ENCODE measurements at places on chromosomes 2 and 18.

GRCh38 chr2:219870041-219870440 is 242.6 kb downstream of the SLC4A3 start:
- no peak for DNase-seq
- no peaks in the 10 kb centered on the region for H3K36me3 ChIP-seq
- H3K27me3 ChIP-seq: no peaks in the 10 kb centered on the region
- H3K4me1 ChIP-seq: no peaks in the 10 kb centered on the region

- no peak overlapping the region for H3K4me3 ChIP-seq
- DNase-seq: no peak
- no peaks in the 10 kb centered on the region for H3K36me3 ChIP-seq
- peaks cover 16% of the 10 kb centered on the region for H3K4me1 ChIP-seq
- H3K27me3 ChIP-seq: no peaks in the 10 kb centered on the region
Measured at GRCh38 chr2:16125614-16126516, 185.5 kb downstream of the MYCN start.

DNA sequence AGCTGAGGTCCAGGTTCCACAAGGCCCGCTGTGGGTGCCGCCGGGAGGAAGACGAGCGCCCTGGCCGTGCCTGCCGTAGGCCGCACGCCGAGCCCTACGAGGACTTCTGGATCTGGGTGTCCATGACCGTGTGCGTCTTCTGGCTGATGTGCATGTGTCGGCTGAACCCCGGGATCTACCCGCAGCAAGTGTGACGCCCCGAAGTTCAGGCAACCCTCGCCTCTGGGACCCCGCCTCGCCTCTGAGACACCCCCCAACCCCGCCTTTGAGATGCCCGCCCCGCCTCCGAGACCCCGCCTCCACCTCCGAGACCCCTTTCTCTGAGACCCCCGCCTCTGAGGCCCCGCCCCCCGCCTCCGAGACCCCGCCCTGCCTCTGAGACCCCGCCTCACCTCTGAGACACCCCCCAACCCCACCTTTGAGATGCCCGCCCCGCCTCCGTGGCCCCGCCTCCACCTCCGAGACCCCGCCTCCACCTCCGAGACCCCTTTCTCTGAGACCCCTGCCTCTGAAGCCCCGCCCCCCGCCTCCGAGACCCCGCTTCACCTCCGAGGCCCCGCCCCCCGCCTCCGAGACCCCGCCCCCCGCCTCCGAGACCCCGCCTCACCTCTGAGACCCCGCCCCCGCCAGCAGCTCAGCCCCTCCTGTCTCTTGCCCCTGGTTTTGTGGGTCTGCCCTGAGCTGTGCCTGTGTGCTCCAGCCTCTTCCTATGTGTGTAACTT is 3.7 kb downstream of the RTP5 start:
- no peak overlapping the region for H3K4me3 ChIP-seq
- no peaks in the 10 kb centered on the region for H3K36me3 ChIP-seq
- H3K4me1 ChIP-seq: no peaks in the 10 kb centered on the region
- DNase-seq: no peak

DNA sequence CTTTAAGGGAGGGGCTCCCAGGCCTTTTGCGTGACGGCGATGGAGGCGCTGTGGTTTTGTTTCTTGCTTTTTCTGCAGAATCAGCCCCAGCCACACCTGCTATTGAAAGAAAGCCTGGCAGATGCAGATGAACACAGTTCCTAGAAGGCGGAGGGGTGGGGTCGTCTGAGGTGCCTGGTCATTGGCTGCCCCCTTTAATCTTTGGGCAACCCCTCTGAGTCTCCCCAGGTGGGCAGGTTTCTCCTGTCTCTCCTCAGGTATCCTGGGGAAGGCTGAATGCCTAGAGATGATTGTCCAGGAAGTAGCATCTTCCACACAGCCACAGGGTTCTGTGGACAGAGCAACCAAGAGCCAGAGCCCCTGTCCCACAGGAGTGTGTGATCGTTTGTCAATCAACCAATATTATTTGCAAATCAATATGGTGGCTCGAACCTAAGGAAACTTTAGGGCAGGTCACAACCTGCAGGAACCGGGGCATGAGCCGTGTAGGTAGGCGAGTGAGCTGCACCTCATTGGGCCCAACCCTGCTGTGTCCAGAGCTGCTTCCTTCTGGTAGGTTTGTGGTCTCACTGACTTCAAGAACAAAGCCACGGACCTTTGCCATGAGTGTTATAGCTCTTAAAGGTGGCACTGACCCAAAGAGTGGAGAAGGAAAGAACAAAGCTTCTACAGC is 104.3 kb downstream of the NDUFA10 start:
- no peaks in the 10 kb centered on the region for H3K36me3 ChIP-seq
- no peak for DNase-seq
- H3K4me3 ChIP-seq: no peak overlapping the region
- no peaks in the 10 kb centered on the region for H3K4me1 ChIP-seq
- H3K27me3 ChIP-seq: no peaks in the 10 kb centered on the region
- H3K27ac ChIP-seq: no peak overlapping the region

DNA sequence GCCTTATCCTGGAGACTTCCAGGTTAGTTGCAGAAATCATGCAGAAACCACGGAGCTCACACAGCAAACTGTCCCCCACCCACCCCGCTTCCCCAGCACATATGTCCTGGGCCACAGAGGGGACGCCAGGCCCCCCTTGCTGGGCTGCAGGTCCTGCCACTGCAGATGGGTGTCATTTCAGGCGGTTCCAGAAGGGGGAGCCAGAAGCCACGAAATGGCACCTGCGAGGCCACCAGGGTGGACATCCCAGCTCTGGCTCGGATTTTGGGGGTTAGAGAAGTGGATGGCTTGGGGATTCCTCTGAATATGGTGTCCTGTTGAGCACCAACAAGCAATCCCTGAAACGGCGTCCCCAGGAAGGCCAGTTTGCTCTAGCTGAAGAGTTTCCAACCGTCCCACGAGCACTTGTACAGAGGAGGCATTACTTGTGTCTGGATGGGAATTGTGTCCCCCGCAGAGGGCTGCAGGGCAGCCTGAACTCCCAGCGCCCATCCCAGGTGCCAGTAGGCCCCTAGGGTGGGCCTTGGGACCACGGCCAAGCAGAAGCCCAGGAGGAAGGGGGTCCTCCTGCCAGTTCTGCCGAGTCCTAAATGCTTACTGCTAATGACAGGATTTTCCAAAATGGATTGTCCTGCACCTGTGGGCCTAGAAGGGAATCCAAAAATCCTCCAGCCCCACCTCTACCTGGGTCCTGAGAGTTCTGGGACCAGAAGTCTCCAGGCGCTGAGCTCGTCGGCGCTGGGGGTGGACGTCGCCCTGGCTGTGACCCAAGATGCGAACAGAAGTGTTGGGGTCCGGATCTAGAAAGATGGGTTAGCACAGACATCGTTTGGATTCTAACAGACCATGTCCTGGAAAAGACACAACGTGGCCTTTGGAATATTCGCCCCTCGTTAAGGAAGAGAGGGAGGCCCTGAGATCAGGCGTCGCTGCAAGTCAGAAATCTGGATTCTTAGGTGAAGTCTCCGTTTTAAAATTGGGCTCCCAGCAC is 14.6 kb upstream of the NFATC1 start:
- H3K27me3 ChIP-seq: no peaks in the 10 kb centered on the region
- H3K27ac ChIP-seq: no peak overlapping the region
- peak; percentile 63 for DNase-seq
- H3K4me1 ChIP-seq: no peaks in the 10 kb centered on the region

DNA sequence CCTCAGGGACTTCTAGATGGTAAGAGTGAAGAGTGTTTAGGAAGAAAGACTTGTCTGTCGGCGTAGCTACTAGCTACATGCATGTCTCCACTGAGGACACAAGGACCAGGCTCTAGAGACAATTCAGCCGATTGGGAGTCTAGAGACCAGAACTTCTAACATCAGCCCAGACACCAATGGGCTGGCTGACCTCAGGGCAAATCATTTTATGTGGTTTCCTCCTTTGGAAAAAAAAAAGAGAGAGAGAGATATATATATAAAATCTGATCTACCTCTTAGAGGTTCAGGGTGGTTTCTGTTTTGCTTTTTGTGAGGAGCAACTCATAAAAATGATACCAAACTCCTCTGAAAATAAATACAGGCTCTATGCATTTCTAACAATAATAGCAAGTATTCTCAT is 212.8 kb downstream of the BCL2 start:
- no peaks in the 10 kb centered on the region for H3K4me1 ChIP-seq
- DNase-seq: no peak
- no peaks in the 10 kb centered on the region for H3K36me3 ChIP-seq
- H3K27me3 ChIP-seq: no peaks in the 10 kb centered on the region
- H3K27ac ChIP-seq: no peak overlapping the region

- no peaks in the 10 kb centered on the region for H3K4me1 ChIP-seq
- no peaks in the 10 kb centered on the region for H3K36me3 ChIP-seq
- H3K4me3 ChIP-seq: no peak overlapping the region
- H3K27me3 ChIP-seq: no peaks in the 10 kb centered on the region
Measured at GRCh38 chr2:73907840-73908452, 15.1 kb downstream of the ACTG2 start.
